ENCODE measurements at places on chromosomes 5 and 9.

GRCh38 chr5:40605295-40605958 is 74.3 kb upstream of the PTGER4 start:
- DNase-seq: no peak

DNA sequence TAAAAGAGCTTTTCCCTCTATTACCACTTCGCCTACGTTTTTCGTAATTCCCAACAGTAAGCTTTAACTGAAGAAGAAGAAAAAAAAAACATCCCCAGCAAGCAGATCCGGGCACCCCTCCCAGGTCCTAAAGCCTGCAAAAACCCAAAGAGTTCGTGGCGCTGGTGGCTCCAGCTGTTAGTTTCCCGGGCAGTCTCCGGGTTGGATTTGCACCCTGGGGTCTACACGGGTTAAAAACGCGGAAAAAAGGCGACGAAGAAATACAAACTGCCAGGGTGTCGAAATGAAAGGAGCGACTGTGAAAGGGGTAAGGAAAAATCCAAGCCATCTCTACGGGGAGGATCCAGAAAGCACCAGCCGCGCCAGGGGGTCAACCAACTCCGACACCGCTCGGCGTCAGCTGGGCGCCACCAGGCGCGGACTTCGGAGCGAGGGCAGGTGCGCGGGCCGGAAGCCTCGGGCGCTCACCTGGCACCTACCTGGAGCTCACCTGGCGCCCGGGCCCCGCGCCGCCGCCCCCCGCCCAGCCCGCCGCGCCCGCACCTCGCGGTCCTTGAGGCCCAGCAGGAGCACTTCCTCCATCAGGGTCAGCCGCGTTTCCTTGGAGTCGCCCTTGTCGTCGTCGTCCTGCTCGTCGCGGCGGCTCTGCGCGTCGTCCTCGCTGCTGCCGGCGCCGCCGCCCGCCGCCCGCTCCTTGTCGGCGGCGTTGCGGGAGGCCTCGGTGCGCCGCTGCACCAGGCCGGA is 680 bp downstream of the GOLPH3 start:
- DNase-seq: no peak

DNA sequence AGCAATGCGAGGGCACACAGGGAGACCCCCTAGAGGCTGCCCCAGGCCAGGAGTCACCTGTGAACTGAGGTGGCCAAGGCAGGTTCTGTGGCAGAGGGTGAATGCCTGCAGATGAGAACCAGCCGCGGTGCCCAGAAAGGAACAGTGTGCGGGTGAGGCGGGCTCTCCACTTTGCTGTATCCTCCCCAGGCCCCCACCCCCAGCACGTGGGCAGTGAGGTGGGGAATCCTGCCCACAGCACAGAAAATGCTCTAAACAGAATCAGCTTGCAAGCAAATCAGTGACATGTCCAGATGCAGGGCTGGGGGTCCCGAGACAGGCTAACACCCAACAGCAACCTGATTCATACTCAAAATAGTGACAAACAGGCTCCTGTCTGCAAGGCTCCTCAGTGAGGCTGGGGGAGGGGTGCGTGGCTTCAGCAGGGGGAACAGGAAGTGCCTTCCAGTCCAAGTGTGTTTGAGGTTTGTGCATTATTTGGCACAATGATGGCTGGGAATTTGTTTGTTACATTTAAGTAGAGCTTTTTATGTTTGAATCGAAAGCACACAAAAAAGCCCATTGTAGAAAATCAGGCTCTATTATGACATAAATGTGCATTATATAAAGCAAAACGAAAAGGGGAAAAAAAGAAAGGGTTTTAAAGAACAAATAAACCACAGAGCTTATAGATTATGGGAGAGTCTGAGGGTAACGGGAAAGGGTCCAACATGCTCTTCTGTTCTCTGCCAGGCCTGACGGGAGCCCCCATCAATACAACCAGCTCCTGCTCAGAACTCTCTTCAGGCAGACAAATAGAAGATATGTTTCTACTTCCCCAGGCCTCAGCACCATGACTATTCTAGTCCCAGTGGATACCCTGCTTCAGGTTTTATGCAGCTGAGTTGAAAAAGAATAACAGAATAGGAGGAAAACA is 201.3 kb downstream of the HSD17B3 start:
- DNase-seq: no peak

DNA sequence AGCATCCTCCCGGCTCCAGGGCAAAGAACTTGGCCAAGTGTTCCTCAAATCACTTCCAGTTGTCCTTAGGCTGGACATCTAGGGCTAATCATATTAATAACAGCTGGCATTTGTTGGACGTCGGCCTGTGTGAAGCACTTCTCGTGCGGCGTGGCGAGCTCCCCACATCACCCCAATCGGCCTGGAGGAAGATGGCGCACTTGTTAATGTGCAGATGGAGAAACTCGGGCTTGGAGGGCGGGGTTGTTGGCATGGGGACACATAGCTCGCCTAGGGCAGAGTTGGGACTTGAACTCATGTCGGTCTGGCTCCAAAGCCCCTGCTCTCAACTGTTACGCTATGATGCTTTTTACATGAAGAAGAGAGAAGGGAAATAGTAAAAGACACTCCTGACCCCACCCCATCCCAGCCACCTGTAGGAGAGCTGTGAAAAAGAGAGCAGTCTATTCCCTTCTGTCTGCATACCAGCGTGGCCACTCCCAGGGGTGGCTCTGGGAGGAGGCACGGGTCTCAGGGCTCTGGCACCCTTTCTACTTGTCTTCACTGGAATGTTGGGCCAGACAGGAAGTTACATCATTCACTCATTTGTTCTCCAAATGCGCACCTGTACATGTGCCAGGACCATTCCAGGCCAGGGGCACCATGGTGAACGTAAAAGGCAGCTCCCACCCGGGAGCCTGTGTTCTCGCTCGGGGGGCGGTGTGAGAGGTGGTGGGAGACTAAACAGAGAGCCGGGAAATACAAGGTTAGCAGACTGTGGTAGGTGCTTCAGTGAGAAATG is 12.8 kb upstream of the NUP214 start:
- no peak for DNase-seq

- no peak for DNase-seq
Measured at GRCh38 chr5:68084396-68084795, 131.2 kb upstream of the PIK3R1 start.

DNA sequence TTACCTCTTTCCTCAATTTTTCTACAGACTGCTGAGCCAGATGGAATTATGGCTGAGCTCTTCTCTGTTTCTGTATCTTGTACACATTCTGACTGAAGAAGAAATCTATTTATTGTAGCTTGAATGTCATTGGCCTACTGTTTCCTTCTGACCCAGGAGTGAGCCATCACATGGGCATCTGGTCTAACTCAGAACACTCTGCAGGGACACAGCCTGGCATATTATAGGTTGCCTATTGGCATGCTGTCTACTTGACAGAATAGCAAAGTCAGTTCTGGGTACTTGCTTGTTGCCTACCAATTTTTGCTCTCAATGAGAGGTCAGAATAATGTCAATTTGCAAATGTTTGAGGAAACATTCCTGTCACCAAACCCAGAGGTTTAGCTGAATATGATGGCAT is 7.3 kb downstream of the PCDHAC2 start:
- no peak for DNase-seq

DNA sequence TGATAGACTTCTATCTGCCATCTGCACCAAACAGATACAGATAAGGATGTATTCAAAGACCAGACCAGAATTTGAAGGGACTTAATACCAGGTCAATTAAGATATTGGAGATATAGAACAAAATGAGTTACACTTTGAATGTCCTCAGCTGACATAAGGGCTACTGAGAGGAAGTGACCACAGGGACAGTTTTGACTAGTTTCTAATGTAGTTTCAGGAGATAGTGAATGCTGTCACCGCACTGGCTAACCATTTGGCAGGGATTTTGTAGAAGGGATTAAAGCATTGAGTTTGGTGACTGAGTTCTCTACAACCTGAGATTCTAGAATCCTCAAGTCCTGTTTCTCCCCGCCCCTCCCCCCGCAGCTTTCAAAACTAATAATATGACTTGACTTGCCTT is 22.7 kb downstream of the CCNH start:
- DNase-seq: no peak

DNA sequence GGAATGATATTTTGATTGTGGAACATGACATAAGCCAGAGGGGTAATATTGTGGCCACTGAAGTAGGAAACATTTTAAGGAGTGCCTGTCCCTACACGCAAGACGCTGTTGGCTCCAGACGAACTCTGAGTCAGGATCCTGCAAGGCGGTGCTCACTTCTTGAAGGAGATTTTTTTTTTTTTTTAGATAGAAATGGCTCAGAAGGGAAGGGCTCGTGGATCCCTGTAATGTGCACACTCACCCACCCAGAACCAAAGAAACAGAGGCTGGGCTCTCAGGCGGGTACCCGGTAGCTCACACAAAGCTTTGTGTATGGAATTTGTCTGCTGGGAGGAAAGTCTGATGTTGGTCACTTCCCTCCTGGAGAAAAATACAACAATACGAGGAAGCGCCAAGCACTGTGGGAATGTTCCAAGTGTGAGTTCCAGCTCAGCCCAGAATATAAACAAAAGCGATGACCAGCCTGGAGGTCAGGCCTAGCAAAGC is 25.7 kb downstream of the RAPGEF1 start:
- DNase-seq: no peak
